ENCODE measurements at places on chromosomes 16 and 17. TPM values are rescaled to one million over a fixed set of nuclear protein-coding genes. Genes with fewer than 3 reads are reported as not detected.

GRCh38 chr17:69608141-69608540 is 193.6 kb downstream of the MAP2K6 start:
- no peak for DNase-seq

GRCh38 chr17:54876656-54877195 is 23.9 kb upstream of the TOM1L1 start:
- DNase-seq = no peak

DNA sequence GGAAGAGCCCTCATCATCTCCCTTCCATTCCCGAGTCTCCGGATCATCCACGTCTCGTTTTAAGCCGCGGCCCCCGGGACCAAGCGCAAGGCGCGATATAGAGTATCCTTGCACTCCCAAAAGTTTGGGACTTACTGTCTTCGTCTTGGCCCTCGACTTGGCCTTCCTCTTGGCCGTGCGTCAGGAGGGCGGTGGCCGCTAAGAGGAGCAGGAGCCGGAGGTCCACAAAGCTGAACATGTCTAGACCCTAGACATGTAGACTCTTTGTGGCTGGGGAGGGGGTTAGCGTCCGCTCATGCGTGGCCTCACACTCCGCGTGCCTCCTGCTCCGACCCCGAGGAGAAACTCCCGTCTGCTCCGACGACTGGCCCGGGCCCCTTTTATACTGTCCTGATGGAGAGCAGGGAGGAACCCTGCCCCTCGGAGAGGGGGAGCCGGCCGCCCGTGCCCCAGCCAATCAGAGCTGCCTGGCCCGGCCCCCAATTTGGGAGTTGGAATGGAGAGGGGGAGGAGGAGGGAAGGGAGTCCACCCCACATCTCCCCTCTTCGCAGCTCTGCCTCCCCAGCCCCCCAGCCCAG is at the start of gene COL1A1:
COL1A1 (minus strand) TSS at position 356 of the 579 bp plus-strand sequence; CDS start at position 238, 118 bp downstream.
- no peak for DNase-seq

- peak; percentile 60 for DNase-seq
Measured at GRCh38 chr16:66344533-66345145, 21.9 kb upstream of the CDH5 start.

- DNase-seq = no peak
Measured at GRCh38 chr16:22035153-22035552, 27.2 kb downstream of the MOSMO start.

DNA sequence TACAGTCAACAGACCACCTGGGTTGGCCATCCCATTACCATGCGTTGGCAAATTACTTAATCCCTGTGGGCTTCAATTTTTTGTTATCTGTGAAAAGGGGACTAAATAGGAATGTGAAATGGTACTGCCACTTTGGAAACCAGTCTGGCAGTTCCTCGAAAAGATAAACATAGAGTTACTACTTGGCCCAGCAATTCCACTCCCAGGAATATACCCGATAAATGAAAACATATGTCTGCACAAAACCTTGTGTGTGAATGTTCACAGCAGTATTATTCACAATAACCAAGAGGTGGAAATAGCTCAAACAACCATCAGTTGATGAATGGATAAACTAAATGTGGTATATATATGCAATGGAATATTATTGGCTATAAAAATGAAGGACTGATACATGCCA is 87.9 kb downstream of the TANGO6 start:
- DNase-seq = no peak

DNA sequence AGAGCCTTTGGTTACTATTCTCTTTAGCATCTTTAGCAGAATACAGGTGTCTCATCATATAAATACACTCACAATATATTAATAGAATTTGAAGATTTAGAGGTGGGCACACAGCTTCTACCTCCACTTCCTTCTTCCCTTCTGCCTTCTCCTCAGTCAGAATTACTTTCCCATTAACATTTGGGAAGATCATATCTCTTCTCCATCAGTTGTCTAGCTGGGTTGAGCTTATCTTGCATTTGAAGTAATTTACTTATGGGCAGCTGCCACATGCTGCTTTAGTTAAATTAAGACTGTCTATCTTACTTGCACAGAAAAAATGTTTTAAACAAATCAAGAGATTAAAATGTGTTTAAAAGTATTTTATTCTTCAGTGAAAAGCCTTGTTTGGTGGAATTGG is 110.1 kb upstream of the ASIC2 start:
- DNase-seq = no peak

DNA sequence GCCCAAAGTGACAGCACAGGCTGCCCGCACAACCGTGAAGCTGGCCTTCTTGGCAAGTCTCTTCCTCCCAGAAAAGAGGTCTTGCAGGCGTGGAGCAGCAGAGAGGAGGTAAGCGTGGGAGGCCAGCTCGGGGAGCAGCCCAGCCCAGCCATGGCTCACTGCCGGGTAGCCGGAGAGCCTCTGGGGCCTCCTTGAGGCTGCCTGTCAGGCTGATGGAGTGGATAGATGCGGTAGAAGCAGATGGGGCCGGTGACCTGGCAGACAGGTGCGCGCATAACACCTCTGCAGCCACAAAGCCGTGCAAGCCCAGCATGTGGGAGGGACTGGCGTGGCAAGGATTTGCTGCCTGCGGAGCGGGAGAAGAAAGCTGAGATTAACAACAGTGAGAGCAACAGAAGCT is 17.1 kb upstream of the DOK4 start:
- no peak for DNase-seq

DNA sequence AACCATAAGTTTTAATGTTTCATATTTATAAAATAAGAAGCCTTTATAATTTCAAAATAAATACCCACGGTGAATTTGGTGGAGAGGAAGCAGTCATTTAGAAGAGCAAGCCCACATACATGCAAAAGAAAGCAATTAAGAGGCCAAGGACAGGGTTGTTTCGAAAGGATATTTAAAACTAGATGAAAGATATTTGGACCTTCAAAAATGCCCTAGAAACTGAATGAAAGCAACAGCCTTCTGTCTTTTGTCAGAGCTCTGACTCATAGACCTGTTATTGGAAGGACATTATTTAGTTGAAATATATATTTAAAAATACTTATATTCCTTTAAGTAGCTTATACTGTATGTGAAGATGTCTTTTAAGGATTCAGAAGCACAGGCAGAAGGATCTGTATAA is 8.6 kb upstream of the METTL9 start:
- DNase-seq = no peak

DNA sequence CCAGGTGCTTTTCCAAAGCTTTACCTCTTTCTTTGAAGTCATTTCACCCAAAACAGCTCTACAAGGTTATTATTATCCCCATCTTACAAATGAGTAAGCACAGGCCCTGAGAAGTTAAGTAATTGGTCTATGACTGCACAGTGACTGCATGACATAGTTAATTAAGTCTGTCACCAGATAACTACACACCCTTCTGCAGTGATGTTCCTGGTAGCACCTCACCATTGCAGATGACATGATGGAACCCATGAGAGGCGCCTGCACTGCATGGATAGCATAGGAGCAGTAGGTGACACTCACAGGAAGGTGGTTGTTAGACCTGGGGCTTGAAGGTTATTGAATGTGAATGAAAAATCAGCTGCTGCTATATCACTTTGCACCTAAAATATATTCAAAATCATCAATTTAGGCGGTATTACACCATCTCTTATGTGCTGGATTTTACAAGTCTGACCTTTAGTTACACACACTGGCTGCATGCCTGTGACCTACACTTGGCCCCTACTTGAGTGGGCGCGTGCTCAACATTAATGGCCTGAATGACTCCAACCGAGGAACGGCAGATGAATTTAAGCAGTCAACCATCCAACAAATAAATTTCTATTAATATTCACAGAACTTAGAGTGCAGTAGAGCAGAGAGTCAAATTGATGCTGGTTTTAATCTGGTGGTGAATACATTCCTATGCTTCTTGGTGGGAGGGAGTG is 239.6 kb downstream of the CDH11 start:
- no peak for DNase-seq

GRCh38 chr17:80783486-80783885 is 208.2 kb upstream of the CHMP6 start:
- DNase-seq = no peak

DNA sequence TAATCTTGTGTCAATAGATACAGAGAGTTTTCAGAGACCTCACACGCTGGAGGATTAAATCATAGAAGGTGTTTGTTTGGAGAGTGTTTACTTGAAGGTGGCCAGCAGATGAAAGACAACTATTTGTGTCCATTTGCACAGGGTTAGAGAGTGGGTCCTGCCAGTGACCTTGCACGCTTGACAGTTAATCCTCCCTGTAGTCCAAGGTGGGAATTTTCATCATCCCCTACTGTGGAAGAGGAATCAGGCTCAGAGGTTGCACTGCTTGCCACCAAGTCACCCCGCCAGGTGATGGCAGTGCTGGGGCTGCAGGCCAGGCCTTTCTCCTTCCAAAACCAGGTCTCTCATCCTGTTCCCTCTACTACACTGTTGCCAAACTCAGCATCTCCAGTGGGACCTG is 12.3 kb downstream of the CDH1 start:
- no peak for DNase-seq

GRCh38 chr17:7951143-7951792 is 19.3 kb downstream of the CNTROB start:
- no peak for DNase-seq

- DNase-seq = no peak
Measured at GRCh38 chr17:74521701-74522201, 9.5 kb downstream of the CD300LB start.

GRCh38 chr16:76656994-76657393 is 379.8 kb downstream of the CNTNAP4 start:
- DNase-seq = no peak

The GRAP gene
- 152 TPM for total RNA-seq

The BCL6B gene
- total RNA-seq = 57.9 TPM

The ZSCAN10 gene
- not detected for total RNA-seq

The TOP2A gene
- 65.5 TPM for total RNA-seq

The SDR42E2 gene
- 0.13 TPM for total RNA-seq

The DCUN1D3 gene
- total RNA-seq = 21.5 TPM

The CNTNAP1 gene
- total RNA-seq = 11.5 TPM

The PIGW gene
- total RNA-seq = 10.1 TPM

The SLC38A8 gene
- total RNA-seq = not detected

The ARHGAP27 gene
- 19.3 TPM for total RNA-seq

The MT2A gene
- total RNA-seq = 46.3 TPM

The EIF3CL gene
- 157 TPM for total RNA-seq
